ENCODE measurements at places on chromosomes 5 and 9. TPM values are rescaled to one million over a fixed set of nuclear protein-coding genes. Genes with fewer than 3 reads are reported as not detected.
A peak's percentile ranks its signal among the peaks of the same experiment; 100 is the strongest.

DNA sequence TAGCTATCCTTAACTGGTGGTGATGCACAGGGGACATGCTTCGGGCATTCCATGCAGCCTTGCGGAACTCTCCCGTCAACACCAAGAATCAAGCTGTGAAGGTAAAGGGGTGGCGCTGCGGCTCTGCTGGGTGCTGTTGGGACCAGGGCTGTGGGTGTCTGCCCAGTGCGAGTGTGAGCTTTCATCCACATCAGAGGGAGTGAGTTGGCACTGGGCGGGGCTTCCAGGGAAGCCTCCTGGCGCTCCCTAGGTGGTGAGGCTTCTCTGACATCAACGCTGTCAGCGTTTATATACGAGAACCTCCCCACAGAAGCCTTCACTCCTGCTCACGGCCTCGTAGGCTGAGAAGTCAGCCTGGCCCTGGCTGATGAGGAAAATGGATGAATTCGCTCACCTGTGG lies 11.7 kb downstream of the ARPC5L start:
- no peak overlapping the region for H3K4me3 ChIP-seq
- no peaks in the 10 kb centered on the region for H3K27me3 ChIP-seq
- no peaks in the 10 kb centered on the region for H3K36me3 ChIP-seq
- peaks cover 54% of the 10 kb centered on the region for H3K4me1 ChIP-seq
- H3K27ac ChIP-seq = no peak overlapping the region

CSF2 gene
- total RNA-seq = not detected

DIMT1 gene
- total RNA-seq = 19.3 TPM

TNC gene
- total RNA-seq = 3.3 TPM

GRCh38 chr5:68099327-68099726 lies 116.2 kb upstream of the PIK3R1 start:
- H3K27ac ChIP-seq = no peak overlapping the region
- H3K4me1 ChIP-seq = no peaks in the 10 kb centered on the region
- DNase-seq = no peak
- H3K4me3 ChIP-seq = no peak overlapping the region

DNA sequence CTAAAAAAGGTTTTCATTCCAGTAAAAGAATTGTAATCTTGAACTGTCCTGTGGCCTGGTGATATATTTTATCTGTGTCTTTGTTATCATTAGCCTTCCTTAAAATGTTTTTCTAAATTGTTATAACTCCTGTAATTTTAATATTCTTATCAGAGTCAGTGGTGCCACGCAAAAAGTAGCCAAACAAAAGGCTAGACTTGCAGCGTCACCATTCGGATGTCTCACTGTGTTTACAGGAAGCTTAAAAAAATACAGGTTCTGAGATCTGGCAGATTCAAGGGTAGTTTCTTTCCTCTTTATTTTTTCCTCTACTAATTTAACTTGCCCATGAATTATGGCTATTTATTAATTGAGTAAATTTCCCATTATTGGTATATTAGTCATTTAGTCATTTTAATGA lies 362.3 kb downstream of the MAT2B start:
- no peak overlapping the region for H3K4me3 ChIP-seq
- DNase-seq = no peak
- H3K4me1 ChIP-seq = no peaks in the 10 kb centered on the region
- no peaks in the 10 kb centered on the region for H3K27me3 ChIP-seq
- H3K36me3 ChIP-seq = no peaks in the 10 kb centered on the region

ST8SIA4 gene
- total RNA-seq = 0.39 TPM

GRCh38 chr9:98880311-98881015 lies 63.2 kb upstream of the COL15A1 start:
- peaks cover 28% of the 10 kb centered on the region for H3K4me1 ChIP-seq
- no peaks in the 10 kb centered on the region for H3K27me3 ChIP-seq
- H3K36me3 ChIP-seq = no peaks in the 10 kb centered on the region

DNA sequence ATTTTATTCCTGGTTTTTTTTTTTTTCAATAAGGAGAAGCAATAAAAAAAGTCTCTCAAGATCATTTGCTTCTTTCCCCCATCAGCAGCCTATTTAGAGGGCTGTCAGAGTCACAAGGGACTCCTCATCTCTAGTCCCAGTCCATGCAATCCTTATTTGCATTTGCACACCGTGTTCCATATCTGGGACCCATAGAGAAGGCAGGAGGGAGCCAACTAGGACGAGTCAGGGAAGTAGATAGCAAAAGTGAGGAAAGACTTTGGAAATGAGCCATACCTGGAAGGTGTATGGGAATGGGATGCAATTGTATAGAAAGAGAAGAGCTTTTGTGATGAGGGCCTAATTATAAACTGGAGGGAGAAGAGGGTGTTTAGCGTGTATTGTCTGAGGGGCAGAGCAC lies 160.0 kb downstream of the PIK3R1 start:
- H3K4me1 ChIP-seq = no peaks in the 10 kb centered on the region
- H3K27ac ChIP-seq = no peak overlapping the region
- H3K36me3 ChIP-seq = no peaks in the 10 kb centered on the region
- H3K4me3 ChIP-seq = no peak overlapping the region

PDE4D gene
- total RNA-seq = 13.9 TPM

DNA sequence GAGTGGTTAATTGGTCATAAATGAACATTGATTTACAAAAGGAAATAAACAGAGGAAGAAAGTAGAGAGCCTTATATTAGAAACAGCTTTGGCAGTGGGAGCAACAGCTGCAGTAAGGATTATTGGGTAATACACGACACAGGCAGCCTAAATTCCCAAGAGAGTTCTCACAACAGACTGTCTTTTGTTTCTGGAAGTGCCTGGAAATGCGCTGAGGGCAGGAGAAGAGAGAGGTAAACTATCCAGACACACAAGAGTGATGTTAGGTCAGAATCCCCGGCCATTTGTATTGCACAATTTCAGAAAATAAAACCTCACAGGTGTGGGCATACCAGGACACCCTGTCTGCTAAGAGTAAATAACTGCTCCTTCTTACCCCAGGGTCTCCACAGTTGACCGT lies 450.4 kb upstream of the CTNND2 start:
- H3K27me3 ChIP-seq = no peaks in the 10 kb centered on the region
- no peak overlapping the region for H3K4me3 ChIP-seq
- no peaks in the 10 kb centered on the region for H3K36me3 ChIP-seq

RIC1 gene
- total RNA-seq = 45.5 TPM

DNA sequence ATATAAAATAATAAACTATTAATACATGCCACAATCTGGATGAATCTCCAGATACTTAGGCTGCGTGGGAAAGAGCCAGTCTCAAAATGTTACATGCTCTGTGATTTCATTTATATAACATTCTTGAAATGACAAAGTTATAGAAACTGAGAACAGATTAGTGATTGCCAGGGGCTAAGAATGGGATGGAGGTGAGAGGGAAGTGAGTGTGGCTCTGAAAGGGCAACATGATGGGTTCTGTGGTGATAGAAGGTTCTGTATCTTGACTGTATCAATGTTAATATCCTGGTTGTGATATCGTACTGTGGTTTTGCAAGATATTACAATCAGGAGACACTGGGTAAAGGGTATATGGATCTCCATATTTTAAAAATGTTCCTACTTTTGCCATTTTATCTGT lies 50.7 kb downstream of the SPEF2 start:
- no peak for DNase-seq
- no peak overlapping the region for H3K27ac ChIP-seq
- no peaks in the 10 kb centered on the region for H3K36me3 ChIP-seq
- no peaks in the 10 kb centered on the region for H3K27me3 ChIP-seq
- no peak overlapping the region for H3K4me3 ChIP-seq

DNA sequence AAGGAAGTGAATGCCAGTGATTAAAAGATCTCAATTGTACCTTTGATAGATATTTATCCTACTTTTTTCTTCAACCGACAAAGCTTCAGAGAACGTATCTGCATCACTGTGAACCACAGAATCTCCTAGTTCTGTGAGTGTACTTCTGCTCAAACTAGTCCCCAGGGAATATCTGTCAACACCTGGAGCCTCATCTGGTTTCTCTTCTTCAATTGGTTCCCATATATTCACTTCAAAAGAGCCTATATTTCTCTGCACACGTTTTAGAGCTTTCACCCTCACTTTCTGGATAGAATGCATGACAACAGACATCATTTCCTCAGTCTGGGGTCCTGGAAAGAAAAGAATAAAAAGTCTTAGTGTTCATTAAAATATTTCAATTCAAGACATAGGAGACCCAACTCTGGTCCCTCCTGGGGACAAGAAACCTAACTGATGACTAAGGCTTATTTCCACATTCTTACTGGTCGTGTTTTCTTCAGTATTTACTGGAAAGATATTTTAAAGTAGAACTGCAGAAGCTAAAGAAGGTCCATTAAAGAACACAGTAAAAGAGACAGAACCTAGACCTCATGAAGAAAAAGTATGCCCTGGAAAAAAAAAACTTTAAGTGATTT lies 64.3 kb downstream of the CPLANE1 start:
- no peak overlapping the region for H3K4me3 ChIP-seq
- H3K27ac ChIP-seq = no peak overlapping the region
- DNase-seq = no peak
- no peaks in the 10 kb centered on the region for H3K27me3 ChIP-seq
- H3K36me3 ChIP-seq = no peaks in the 10 kb centered on the region

GRCh38 chr5:60738461-60738860 lies 38.5 kb upstream of the DEPDC1B start:
- H3K27ac ChIP-seq = no peak overlapping the region
- H3K36me3 ChIP-seq = no peaks in the 10 kb centered on the region
- H3K4me3 ChIP-seq = no peak overlapping the region
- no peaks in the 10 kb centered on the region for H3K4me1 ChIP-seq
- no peaks in the 10 kb centered on the region for H3K27me3 ChIP-seq

DNA sequence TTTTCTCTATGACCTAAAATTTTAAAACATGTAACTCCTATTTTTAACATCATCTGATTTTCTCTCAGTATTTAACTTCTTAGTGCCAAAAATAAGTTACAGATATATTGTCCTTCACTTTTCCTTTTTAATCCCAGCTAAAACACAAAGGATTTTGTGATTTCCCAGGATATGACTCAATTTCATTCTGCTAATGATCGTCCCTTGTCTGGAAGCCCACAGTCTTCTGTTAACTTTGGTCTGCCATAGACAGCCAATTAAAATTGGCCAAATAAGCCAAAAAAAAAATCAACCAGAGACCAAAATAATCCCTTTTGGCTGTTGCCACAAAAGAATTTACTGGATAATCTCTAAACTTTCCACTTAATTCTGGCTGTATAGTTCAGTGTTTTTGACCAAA lies 124.5 kb upstream of the FST start:
- no peaks in the 10 kb centered on the region for H3K36me3 ChIP-seq
- no peaks in the 10 kb centered on the region for H3K27me3 ChIP-seq
- no peak for DNase-seq
- H3K4me3 ChIP-seq = no peak overlapping the region
- H3K4me1 ChIP-seq = no peaks in the 10 kb centered on the region

- H3K27me3 ChIP-seq = no peaks in the 10 kb centered on the region
- DNase-seq = no peak
- no peak overlapping the region for H3K4me3 ChIP-seq
- no peaks in the 10 kb centered on the region for H3K36me3 ChIP-seq
Measured at GRCh38 chr5:149831492-149831891, 101.4 kb downstream of the PPARGC1B start.

GRCh38 chr5:82147860-82148573 lies 130.1 kb downstream of the RPS23 start:
- DNase-seq = no peak
- no peak overlapping the region for H3K4me3 ChIP-seq
- H3K4me1 ChIP-seq = no peaks in the 10 kb centered on the region
- H3K36me3 ChIP-seq = no peaks in the 10 kb centered on the region
- no peaks in the 10 kb centered on the region for H3K27me3 ChIP-seq

DNA sequence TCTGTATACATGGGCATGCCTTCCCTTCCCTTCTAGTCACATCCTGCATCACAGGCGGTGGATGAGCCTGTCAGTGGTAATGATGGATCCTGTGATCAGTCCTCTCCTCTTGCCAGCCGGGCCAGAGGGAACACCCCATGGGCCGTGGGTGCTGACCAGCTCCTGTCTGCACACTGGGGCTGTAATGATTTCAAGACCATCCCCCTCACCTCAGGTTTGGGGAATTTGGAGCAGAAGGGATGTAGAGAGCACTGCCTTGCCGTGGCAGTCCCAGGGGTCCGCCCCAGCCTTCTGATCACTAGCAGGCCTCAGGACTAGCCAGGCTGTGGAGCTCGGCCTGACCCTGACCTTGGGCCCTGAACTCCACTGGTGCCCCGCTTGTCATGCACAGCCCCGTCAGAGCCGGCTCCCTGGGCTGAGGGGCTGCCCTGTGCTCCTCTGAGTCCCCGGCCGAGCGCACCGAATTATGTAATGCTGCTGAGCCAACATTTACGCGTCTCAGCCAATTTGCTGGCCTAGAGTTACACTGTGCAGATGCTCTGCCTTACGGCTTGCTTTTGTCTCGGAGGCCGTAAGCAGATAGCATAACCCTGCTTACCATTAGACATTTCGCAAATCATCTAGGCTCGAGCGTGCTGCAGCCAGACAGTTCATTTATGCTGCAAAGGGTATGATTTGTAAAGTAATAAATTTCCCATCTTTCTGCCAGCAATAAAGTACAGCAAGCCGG lies 155.3 kb downstream of the MACROH2A1 start:
- H3K27ac ChIP-seq = no peak overlapping the region
- DNase-seq = peak; percentile 32
- no peaks in the 10 kb centered on the region for H3K36me3 ChIP-seq

DNA sequence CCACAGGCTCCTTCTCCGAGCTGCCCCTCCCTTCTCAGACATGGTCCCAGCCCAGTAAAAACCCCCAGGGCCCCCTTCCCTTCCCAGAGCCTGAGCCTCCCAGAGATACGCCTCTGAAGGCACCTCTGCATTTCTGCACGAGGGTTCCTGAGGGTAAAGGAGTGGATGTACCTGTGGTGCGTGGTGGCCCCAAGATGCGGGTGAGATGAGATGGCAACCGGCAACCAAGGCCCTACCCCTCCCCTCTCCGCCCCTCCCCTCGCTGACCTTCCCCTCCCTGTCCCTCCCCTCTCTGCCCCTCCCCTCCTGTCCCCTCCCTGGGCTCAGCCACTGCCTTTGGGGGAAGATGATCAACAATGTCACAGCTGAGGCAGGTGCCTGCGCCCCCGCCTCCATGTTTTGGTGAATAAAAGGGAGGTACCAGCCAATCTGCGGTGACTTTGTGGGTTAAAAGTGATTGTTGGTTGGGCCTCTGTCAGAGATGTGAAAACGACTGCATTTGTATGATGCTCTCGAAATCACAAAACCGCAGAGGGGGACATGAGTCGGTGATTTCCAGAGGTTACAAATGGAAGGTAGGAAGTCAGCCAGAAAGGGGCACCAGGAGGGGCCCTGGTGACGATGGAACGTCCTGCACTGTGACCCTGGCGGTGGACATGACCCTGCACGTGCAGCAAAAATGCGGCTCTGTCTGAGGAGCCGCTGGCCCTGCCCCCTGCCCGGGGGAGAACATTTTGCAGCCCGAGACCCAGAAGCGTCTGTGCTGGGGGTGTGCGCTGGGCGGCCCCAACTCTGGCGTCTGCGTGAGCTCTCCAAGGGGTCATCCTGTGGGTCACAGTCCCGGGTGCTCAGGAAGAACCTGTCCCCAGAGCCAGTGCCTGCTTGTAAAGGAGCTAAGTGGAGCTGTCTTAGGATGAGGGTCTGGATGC lies 3.7 kb downstream of the LCN9 start:
- peaks cover 4% of the 10 kb centered on the region for H3K4me1 ChIP-seq
- H3K36me3 ChIP-seq = no peaks in the 10 kb centered on the region
- H3K4me3 ChIP-seq = no peak overlapping the region

- H3K4me1 ChIP-seq = peaks cover 4% of the 10 kb centered on the region
- no peak overlapping the region for H3K4me3 ChIP-seq
- H3K36me3 ChIP-seq = no peaks in the 10 kb centered on the region
- no peaks in the 10 kb centered on the region for H3K27me3 ChIP-seq
Measured at GRCh38 chr5:77390795-77391194, 101.3 kb downstream of the WDR41 start.
